Bone marrow (tissue), 2 donors: ENCODE measurements at places on chromosomes 7 and 10.

- no peak for DNase-seq
Observed at GRCh38 chr7:116984511-116984910, 31.2 kb downstream of the ST7 start.

- DNase-seq = no peak
Observed at GRCh38 chr10:112363696-112364688, 9.9 kb upstream of the ACSL5 start.

DNA sequence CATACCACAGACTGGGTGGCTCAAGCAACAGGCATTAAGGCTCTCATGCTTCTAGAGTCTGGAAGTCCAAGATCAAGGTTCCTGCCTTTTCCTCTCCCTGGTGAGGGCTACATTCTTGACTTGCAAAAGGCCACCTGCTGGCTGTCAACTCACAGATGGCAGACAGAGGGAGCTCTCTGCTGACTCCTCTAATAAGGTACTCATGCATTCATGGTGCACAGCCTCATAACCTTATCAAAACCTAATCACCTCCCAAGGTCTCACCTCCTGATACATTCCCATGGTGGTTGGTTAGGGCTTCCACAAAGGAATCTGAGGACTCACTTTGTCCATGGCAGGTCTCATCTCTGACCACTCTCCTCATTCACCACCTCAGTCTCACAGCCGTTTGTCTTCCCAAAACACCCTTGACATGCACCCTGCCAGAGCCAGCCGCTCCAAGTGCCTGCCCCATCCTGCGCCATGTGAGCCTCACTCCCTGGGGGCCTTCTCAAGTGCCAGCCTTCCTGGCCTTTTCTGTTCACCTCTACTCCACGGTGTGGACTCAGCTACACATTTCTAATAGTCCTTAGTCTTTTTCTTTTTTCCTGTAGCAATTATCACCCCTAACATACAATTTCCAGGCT is 400.3 kb upstream of the ADARB2 start:
- DNase-seq = no peak

GRCh38 chr10:24446739-24447138 is 237.8 kb downstream of the KIAA1217 start:
- DNase-seq = no peak

- no peak for DNase-seq
Observed at GRCh38 chr10:4656576-4657194, 169.3 kb upstream of the AKR1E2 start.

DNA sequence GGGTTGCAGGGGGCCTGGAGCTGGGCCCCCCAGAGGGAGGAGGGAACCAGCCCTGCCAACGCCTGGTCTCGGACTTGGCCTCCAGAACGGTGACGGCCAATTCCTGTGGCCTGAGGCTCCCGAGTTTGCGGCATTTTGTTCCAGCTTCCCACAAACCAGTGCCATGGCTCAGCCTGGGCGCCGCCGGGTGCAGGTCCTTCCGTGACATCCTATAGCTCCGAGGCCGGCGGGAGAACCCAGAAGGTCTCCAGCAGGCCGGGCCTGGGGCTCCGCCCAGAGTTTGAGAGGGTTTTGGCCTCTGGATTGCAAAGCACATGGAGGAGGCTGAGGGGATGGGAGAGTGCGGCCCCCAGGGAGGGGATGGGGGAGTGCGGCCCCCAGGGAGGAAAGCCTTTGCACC is 92.6 kb downstream of the UNCX start:
- no peak for DNase-seq
